Stimulated activated CD8-positive, alpha-beta memory T cell treated with anti-CD3 and anti-CD28 coated beads, Interleukin-15, amount 100 ng/mL, for 24 hours (primary cell): ENCODE measurements at places on chromosomes 2 and 18.

DNA sequence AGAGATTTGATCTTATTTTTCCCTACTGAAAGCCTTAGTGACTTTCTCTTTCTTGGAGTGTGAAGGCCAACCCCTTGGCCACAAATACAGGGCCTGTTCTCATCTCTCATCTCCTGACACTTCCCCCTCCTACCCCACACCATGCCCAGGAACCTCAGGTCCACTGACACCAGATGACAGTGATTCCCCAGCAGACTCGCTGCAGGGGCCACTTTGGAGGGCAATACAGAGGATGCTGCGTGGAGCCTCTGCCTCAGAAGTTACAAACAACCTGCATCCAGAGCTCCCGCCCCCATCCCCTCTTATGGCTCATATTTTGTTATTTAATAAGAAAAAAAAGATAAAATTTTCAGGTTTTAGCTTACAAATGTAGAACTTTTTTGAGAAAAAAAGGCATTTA lies 70.1 kb upstream of the LGALSL start:
- DNase-seq = no peak

DNA sequence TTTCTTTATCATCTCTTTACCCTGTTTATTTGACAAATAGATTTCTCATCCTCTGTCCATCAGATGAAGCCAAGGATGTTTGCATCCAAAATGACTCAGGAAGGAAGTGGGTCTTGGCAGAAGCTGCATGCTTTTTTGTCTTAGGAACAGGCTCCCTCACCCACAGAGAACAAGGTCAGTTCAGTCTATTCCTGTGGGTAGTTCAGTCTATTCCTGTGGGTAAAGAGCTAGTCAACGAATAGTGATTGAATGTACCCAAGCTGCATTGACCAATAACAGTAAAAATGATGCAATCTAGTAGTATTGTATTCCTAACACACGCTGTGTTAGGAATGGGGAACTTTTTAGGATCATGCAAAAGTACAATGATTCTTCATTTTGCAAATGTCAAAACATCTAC lies 290.8 kb upstream of the TANK start:
- no peak for DNase-seq

DNA sequence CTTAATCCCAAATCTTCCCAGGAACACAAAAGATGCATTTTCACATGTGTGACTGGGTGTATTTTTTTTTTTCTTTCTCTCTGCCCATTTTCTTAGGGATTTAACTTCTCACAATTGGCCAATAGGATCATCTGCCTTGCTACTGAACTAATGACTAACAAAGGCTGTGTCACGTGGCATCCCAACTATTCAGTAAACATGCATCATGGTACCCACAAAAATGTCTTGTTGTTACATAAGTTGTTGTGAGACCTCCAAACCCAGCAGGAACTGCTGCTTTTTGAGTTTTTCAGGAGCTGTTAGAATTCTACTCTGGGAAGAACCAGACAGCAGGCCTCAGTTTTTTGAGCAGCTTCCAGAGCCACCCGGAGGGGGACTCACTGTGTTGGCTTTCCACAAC lies 31.9 kb downstream of the GAD1 start:
- no peak for DNase-seq

- no peak for DNase-seq
These were observed 22.8 kb downstream of the TRABD2A start for GRCh38 chr2:84858123-84858522.

GRCh38 chr18:30696201-30696600 lies 346.3 kb downstream of the DSC3 start:
- no peak for DNase-seq

GRCh38 chr2:144235050-144235449 lies 284.9 kb downstream of the ZEB2 start:
- DNase-seq = no peak

- DNase-seq = no peak
These were observed 513.5 kb downstream of the CMPK2 start for GRCh38 chr2:6352247-6352646.

DNA sequence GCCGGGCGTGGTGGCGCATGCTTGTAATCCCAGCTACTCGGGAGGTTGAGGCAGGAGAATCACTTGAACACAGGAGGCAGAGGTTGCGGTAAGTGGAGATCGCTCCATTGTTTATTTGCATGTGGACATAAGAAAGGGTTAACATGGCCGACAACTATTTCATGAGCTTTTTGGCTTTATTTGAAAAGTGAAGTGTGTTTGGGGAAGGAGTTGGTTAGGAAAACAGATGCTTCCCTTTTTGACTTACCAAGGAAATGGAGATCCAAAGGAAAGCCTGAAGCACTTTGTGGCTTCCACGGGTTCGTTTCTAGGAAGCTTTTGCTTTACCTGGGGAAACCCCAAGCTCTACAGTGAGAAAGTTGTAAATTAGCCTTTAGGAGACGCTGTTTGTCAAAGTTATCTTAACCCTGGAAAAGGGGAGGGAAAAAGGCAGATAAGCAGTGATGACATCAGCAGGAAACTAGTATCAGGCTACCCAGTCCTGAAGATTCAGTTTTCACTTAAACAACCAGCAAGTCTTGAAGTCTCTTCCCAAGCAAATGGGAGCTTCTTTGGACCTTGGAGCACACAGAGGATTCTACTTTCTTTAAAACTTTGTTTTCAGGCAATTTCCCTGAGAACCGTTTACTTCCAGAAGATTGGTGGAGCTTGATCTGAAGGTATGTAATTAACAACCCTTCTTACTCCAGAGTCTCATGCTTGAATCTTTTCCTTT lies at the start of gene CASP10:
TSS of gene CASP10 (plus strand) at position 492 of the 715 bp plus-strand sequence. CDS start 2,637 bp downstream, outside the sequence.
- DNase-seq = no peak

- no peak for DNase-seq
These were observed 43.3 kb downstream of the ZNF532 start for GRCh38 chr18:58908006-58908405.

- no peak for DNase-seq
These were observed 62.2 kb upstream of the RTN4 start for GRCh38 chr2:55112229-55113031.

DNA sequence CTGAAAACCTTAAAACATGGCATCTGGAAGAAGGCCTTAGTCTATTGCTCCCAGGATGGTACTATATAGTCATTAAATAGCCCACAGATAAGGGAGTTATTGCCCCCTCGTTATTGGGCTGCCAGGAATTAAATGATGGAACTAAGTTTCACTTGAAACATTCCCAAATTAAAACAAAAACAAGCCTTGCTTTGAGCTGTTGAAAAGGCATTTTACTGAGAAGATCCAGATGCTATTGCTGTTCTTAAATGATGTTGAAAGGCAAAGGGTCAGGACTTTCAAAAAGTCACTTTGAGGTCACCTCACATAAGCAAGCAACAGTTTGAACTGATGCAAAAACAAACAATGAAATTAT lies 2.0 kb upstream of the AMMECR1L start:
- DNase-seq = no peak

GRCh38 chr2:172403881-172404468 lies 23.4 kb upstream of the ITGA6 start:
- no peak for DNase-seq

DNA sequence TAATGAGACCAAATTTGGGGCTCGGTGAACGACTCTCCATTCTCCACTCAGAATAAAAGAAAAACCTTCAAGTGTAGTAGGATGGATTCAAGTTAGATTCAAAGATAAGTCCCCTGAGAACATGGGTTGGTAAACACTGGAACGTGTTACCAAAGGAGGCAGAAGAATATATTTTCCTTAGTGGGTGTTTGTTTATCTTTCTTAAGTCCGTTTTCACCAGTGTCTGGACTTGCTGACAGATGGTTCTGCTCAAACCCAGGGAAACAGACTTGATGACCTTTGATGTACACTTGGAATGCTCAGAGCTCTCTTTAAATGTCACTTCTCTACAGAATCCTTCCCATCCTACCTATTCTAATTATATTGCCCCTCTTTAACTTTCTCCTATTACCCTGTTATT lies 310.3 kb upstream of the ZNF521 start:
- no peak for DNase-seq

- DNase-seq = no peak
These were observed 6.9 kb downstream of the OTX1 start for GRCh38 chr2:63057249-63058143.

GRCh38 chr18:79792988-79793355 lies 4.8 kb upstream of the KCNG2 start:
- DNase-seq = no peak

DNA sequence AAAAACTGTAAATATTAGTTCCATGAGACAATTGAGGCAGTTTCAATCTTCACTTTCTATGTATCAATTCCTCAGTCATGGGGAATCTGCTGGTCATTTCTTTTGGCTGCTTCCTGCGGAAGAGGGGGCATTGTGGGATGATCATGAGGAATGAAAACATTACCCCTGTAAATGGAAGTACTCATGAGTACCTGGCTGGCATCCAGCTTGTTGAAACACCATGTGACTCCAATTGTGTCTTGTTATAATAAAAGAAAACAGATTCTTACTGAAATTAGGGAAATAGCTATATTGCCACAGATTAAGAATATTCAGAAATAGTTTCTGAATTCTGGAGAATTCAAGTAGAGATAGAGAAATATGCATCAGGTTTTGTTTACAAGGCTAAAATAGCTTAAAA lies 41.6 kb upstream of the GPR39 start:
- no peak for DNase-seq

GRCh38 chr2:40353231-40353630 lies 98.7 kb downstream of the SLC8A1 start:
- DNase-seq = no peak

- no peak for DNase-seq
These were observed 270.7 kb downstream of the ALK start for GRCh38 chr2:29650631-29651097.

GRCh38 chr2:198571393-198571792 lies 767.0 kb downstream of the PLCL1 start:
- no peak for DNase-seq

DNA sequence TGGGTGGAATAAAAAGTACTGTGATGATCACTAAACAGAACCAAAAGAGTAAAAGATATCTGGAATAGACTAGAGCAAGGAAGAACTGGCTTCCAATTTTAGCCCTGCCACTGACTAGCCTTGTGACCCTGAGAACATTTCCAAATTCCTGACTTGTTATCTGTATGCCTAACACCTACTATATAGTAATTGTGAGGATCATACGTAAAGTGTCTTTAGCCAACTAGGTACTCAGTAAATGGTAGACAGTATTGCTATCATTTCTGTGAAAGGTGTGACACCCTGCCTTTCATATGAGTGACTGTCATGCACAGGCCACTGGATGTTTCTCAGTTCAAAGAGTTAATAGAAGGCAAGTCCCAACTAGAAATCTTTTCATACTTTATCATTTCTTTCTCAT lies 29.8 kb downstream of the CYTIP start:
- no peak for DNase-seq

DNA sequence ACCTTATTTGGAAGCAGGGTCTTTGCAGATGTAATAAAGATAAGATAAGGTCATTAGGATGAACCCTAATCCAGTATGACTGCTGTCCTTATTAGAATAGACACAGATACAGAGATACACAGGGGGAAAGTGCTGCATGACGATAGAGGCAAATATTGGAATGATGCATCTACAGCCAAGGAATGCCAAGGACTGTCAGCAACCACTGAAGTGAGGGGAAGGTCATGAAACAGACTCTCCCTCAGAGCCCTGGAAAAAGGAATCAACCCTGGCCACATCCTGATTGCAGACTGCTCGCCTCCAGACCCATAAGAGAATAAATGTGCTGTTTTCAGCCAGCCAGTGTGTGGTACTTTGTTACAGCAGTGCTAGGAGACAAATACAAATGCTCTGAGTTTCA lies 14.8 kb downstream of the TMEM237 start:
- no peak for DNase-seq

- no peak for DNase-seq
These were observed 75.7 kb downstream of the BCL2L11 start for GRCh38 chr2:111196435-111196834.
